ENCODE measurements at places on chromosomes 4 and X.

DNA sequence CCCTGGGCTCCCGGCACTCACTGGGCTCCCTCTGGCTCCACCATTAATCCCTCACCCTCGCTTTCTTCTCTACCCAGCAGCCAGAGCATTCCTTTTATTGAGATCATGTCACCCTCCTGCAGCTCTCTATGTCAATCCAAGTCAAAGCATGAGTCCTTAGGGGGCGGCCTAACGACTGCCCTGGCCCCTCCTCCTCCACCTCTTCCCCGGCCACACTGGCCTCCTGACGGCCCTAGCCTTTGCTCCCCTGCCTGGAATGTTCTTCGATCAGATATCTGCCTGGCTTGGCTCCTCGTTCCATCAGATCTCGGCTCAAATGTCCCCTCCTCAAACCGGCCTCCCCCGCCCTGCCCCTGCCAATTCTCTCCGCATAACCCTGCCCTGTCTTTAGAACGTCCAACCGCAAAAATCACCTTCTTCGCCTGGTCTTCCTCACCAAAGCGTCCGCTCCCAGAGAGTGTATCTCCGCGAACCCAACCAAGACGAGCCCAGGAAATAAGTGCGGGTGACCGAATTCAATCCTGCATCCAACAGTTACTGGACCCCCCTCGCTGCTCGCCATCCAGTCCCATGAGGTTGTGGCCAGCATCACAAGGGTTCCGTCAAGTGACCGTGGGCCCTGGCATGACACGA lies 722 bp upstream of the PNCK start:
- H3K27ac ChIP-seq, result no peak overlapping the region
- H3K4me3 ChIP-seq, result no peak overlapping the region

GRCh38 chr4:185566972-185567371 lies 31.7 kb upstream of the PDLIM3 start:
- H3K27me3 ChIP-seq, result no peaks in the 10 kb centered on the region
- H3K36me3 ChIP-seq, result no peaks in the 10 kb centered on the region
- no peak for DNase-seq
- H3K4me1 ChIP-seq, result no peaks in the 10 kb centered on the region

GRCh38 chrX:8586953-8587352 lies 122.3 kb downstream of the VCX3B start:
- no peak for DNase-seq
- H3K36me3 ChIP-seq, result no peaks in the 10 kb centered on the region
- H3K4me3 ChIP-seq, result no peak overlapping the region
- H3K4me1 ChIP-seq, result no peaks in the 10 kb centered on the region

- no peak for DNase-seq
- H3K36me3 ChIP-seq, result no peaks in the 10 kb centered on the region
- no peak overlapping the region for H3K4me3 ChIP-seq
- no peaks in the 10 kb centered on the region for H3K27me3 ChIP-seq
- H3K27ac ChIP-seq, result no peak overlapping the region
- H3K4me1 ChIP-seq, result no peaks in the 10 kb centered on the region
Measured at GRCh38 chr4:137640156-137640837, 108.0 kb upstream of the PCDH18 start.

- DNase-seq, result no peak
- no peaks in the 10 kb centered on the region for H3K4me1 ChIP-seq
- H3K4me3 ChIP-seq, result no peak overlapping the region
- no peak overlapping the region for H3K27ac ChIP-seq
- no peaks in the 10 kb centered on the region for H3K36me3 ChIP-seq
Measured at GRCh38 chr4:40607221-40607620, 22.4 kb downstream of the RBM47 start.

DNA sequence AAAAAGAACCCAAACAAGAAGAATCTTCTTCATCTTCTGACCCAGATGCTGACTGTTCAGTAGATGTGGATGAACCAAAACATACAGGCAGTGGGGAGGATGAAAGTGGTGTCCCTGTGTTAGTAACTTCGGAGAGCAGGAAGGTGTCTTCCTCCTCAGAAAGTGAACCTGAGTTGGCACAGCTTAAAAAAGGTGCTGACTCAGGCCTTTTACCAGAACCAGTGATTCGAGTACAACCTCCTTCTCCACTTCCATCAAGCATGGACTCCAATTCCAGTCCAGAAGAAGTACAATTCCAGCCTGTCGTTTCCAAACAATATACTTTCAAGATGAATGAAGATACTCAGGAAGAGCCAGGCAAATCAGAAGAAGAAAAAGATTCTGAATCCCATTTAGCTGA lies 307.0 kb downstream of the ANK2 start:
- no peak overlapping the region for H3K27ac ChIP-seq
- H3K36me3 ChIP-seq, result peaks cover 10% of the 10 kb centered on the region
- H3K4me3 ChIP-seq, result no peak overlapping the region
- no peaks in the 10 kb centered on the region for H3K27me3 ChIP-seq
- no peak for DNase-seq

DNA sequence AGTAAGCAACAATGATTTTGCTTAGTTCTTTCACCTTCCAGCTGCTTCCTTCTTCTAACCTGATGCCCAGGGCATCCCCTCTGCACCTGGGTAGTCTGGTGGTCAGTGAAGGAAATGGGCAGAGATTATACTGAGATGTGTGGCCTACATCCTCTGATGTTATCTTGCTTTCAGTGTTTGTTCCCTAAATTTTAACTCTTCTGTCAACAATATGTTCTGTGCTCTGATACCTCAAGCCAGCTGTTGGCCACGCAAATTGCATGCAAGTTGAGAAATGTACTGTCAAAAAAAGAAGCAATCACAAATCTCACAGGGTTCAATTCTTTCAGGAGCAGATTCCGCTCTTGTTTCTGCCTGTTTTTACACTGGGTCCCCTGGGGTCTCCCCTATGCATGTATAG lies 73.8 kb downstream of the FBXW7 start:
- no peak for DNase-seq
- H3K27me3 ChIP-seq, result no peaks in the 10 kb centered on the region
- no peak overlapping the region for H3K4me3 ChIP-seq
- H3K36me3 ChIP-seq, result no peaks in the 10 kb centered on the region
- H3K4me1 ChIP-seq, result peaks cover 25% of the 10 kb centered on the region

Data from tibial nerve (tissue), 4 donors.